NCI-H2081 treated with DMSO at 0.1 percent for 48 hours (cell line): ENCODE measurements at places on chromosomes 16 and 17.

DNA sequence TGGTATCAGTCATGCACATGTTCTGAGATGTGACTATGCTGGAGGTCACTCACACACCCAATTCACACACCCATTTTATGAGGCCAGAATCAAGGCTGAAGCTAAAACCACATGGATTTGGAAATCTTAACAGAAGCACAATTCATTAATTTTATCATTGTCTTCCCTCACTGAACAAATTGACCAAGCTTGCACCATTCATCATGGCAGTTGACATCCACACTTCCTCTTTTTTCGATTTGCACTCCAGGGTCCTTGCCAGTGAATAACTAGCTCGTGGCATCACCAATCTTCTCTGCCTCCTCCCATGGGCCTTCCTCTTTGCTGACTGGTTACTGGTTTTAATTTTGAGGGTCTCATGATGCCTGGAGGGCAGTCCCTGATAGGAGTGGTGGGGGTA is 123.0 kb upstream of the ASIC2 start:
- no peak for DNase-seq

DNA sequence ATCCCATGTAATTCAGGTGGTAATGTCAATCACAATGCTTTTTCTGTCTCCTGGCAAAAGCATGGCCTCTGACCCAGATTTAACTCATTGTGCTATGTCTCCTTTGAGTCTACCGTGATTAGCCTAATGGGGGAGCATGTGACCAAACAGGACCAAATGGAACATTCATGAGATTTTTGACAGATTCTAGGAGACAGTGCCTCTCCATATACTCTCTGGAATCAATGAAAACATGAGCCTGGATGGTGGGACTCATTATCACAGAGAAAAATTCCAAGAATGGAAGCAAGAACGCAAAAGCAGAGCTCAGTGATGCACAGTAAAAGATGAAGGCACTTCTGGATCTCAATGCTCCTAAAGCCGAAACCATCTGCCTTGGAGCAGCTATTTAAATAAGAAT is 307.9 kb upstream of the MON1B start:
- DNase-seq = no peak

DNA sequence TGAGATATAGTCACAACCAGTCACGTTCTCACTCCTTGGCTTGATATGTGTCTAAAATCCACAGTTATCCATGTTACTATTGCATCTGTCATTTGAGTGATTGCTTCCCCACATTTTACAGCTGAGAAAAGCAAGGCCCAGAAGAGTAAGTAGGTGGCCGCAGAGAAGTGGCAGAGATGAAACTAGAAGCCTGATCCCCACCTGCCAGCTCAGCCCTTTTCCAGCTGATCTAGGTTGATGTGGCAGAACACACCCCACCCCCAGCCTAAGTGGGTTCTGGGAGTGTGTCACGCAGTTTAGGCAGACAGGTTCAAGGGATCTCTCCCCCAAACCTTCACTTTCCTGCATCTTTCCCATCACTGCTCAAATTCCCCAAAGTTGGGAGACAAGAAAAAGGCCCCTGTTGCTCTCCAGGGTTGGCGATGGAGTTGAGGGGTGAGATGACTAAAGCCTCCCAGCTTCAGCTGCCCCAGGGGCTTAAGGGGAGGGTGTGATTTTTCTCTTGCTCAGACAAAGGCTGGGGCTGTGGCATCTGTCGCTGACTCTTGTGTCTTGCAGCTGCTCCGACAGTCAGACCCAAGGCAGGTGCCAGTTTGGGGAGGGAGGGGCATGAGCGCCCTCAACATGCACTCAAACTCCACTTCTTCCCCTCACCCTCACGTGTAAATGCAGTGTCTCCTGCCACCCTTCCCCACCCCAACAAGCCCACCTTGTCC is 48.9 kb upstream of the LHX1 start:
- DNase-seq = no peak

DNA sequence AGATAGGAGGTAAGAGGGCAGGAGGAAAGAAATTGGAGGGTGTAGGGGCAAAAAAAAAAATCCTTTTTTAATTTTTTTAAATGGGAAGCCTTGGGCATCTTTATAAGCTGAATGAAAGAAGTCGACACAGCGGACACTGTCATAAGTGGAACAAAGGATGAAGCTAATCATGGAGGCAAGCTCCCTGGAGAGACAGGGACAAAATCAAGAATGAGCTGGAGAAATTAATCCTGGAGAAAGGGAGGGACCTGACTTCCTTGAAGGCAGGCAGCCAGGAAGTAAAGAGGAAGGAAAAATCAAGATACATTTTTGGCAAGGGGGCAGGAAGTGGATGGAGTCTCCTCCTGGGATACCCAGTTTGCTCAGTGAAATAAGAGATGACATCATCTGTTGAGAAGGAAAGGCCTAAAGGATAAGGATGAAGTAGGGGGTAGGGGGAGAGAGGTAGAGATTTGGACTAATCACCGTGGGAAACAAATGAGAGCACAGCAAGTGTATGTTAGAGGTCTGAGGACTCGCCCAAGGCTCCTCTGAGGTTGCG is 179.3 kb downstream of the SLC39A11 start:
- no peak for DNase-seq

- no peak for DNase-seq
Measured at GRCh38 chr17:11565591-11565990, 32.7 kb upstream of the DNAH9 start.

- DNase-seq = no peak
Measured at GRCh38 chr17:42179911-42180410, 981 bp downstream of the KCNH4 start.

- DNase-seq = peak; percentile 62
Measured at GRCh38 chr17:17783116-17783824, 53.5 kb downstream of the SREBF1 start.

GRCh38 chr16:88941913-88942909 is 34.8 kb downstream of the CBFA2T3 start:
- DNase-seq = no peak

DNA sequence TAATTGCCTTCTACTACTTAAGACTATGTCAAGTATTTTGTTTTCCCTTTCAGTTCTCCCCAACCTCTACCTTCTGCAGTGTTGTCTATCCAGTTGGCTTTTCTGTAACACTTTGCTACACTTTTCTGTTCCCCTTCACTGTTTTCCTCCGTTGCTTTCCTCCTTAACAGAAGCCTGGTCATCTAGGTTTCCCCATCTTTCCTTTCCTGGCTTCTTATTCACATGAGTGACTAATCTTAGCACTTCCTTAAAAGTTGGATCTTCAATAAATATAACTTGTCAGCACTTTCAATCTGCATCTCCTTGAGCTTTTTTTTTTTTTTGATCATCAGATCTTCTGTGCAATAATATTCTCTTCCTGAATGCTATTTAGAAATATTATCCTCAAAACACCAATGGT is 2.8 kb upstream of the SLFN11 start:
- no peak for DNase-seq

DNA sequence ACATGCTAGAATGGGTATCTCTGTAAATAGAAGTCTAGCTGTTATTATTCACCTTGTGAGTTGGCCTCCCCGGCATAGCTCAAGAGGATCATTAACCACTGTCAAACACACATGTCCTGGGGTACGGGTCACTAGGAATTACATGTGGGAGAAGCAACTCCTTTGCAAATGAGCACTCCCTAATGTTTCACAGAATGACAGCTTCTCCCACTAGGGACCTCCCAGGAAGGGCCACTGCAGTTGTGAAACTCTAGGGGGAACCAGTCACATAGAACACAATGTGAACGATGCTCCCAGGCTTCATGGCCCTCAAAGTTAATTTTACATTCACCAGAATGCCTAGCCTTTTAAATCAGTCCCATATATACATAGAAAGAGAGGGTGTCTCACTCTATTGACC is 12.4 kb upstream of the ZNF19 start:
- no peak for DNase-seq

GRCh38 chr16:50467943-50468748 is 80.0 kb upstream of the NKD1 start:
- no peak for DNase-seq

GRCh38 chr17:81118308-81119221 is 46.7 kb upstream of the PVALEF start:
- DNase-seq = no peak

- no peak for DNase-seq
Measured at GRCh38 chr17:2040942-2041560, 771 bp upstream of the OVCA2 start.

GRCh38 chr17:18323007-18323406 is 7.9 kb downstream of the SMCR8 start:
- no peak for DNase-seq

DNA sequence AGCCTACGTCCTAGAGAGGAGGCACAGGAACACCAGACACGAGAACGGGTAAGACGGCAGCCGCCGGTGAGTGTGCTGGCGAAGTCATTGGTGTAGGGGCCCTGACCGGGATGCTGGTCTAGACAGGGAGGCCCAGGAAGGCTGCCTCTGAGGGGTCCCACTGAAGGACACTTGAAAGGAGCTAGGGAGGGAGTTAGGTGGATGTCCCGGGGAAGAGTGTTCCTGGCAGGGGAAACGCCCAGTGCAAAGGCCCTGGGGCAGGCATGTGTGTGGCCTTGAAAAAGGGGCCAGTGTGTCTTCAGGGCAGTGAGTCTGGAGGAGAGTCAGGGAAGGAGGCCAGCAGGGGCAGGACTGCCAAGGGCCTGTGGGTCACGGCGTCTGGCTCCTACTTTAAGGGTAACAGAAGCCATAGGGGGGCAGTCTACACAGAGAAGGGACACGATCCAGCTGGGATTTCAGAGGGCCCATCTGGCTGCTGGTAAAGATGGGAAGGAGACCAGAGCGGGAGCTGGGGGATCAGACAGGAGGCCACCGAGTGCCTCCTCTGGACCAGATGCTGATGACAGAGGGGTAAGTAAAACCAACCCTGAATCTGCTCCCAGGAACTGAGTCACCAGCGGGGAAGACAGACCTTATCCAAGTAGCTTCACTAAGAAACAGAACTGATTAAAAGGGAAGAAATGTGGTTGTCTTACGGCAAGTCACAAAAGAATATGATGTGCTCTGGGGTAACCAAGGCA is 115.9 kb downstream of the LITAF start:
- DNase-seq = no peak

- no peak for DNase-seq
Measured at GRCh38 chr17:31582151-31582907, 190.9 kb downstream of the RAB11FIP4 start.

- DNase-seq = no peak
Measured at GRCh38 chr17:17191961-17192381, 14.2 kb downstream of the PLD6 start.

GRCh38 chr16:1474082-1474795 is 589 bp downstream of the CLCN7 start:
- no peak for DNase-seq

- DNase-seq = no peak
Measured at GRCh38 chr17:48373130-48373830, 56.7 kb downstream of the SKAP1 start.

- no peak for DNase-seq
Measured at GRCh38 chr17:19457046-19457445, 46.0 kb downstream of the RNF112 start.

DNA sequence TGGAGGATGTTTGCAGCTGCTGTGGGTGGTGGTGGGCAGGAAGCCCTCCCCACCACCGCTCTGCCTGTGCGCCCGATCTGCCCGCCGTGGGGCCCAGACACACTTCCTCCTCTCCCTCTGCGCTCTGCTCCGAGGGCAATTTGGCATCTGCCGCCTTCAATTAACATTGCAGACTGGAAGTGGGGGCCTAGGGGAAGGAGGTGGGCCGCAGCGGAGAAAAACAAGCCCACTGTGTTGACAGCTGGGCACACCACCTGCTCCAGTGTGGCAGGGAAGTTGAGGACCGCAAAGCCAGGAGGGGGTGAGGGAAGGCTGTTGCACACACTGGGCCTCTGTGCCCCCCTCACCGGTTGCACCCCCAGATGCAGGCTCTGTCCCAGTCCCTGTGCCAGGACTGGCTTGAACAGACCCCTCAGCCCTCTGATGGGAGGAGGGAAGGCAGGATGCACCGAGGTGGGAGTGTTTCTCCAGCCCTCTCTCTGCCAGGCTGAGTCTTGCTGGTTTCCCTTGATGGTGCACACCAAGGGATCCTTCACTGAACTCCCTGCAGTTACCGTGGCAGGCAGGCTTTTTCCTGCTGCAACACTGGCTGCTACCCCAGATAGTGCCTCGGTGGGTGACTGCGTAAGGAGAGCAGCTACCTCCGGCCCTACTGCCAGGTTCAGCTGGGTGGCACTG is 72.8 kb upstream of the MED9 start:
- DNase-seq = peak; percentile 57

- DNase-seq = no peak
Measured at GRCh38 chr17:3859940-3860339, 13.9 kb upstream of the NCBP3 start.

DNA sequence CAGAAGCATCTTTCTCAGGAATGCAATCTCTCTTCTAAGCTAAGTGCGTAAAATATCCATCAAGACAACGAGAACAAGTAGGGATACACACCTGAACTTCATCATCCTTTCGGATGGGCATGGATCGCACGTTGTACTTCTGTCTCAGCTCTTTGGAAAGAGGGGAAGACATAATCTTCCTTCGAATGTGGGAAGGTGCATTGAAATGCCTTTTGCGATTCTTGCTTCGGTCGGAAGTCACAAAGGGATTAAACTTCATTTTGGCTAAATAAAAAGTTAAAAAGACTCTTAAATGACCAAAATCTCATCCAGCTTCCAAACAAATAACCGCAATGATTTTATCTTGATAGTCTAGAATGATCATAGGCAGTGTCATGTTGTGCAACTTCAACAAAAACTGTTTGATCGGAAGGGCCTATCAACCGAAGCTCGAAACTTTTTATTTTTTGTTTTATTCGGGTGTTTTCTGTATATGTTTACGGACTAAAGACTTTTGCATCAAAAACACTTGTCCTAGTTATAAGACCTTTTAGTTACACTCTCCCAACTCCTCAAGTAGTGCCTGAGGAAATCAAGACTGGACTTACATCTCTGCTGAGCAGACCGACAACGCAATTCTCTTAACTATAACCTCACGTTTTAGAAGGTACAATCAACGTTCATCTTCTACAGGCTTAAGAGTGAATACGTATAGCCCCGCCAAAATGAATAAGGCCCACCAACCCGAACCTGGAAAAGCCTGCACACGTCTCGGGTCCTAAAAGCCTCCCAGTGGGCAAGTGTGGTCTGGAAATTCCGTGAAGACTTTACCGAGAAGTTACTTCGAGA is 727 bp downstream of the RPL26 start:
- no peak for DNase-seq

GRCh38 chr17:78170692-78171590 is 2.6 kb downstream of the SYNGR2 start:
- no peak for DNase-seq

- no peak for DNase-seq
Measured at GRCh38 chr17:77425791-77426641, 285.2 kb downstream of the SEC14L1 start.
